ENCODE measurements at places on chromosomes 6 and 20.

GRCh38 chr20:52768694-52769093, 203.5 kb upstream of the TSHZ2 start:
- no peak for DNase-seq

GRCh38 chr6:129748901-129749748, 39.1 kb upstream of the ARHGAP18 start:
- no peak for DNase-seq

- DNase-seq = no peak
Observed at GRCh38 chr6:105545947-105546731, 143.3 kb upstream of the PREP start.

- DNase-seq = no peak
Observed at GRCh38 chr6:5044866-5045265, 40.3 kb upstream of the PPP1R3G start.

DNA sequence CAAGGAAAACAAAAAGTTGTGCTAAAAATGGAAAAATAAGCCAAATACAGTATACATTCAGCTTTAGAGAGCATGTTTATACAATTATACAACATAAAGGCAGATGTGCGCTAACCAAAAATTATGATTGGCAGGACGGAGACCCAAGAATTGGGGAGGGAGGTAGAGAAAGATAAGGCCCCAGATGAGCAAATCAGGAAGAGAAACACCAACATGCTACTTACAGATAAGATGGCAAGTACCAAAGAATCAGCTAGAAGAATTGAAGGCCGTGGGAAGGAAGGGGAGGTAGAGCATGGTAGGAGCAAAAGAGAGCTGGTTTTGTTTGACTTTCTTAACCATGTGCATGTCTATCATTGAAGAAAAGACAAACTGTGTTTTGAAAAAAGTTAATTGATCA, 45.4 kb downstream of the PRND start:
- no peak for DNase-seq
